Stimulated activated CD8-positive, alpha-beta memory T cell treated with anti-CD3 and anti-CD28 coated beads, Interleukin-7, amount 100 ng/mL, for 1 hour (primary cell): ENCODE measurements at places on chromosomes 13 and 19.

DNA sequence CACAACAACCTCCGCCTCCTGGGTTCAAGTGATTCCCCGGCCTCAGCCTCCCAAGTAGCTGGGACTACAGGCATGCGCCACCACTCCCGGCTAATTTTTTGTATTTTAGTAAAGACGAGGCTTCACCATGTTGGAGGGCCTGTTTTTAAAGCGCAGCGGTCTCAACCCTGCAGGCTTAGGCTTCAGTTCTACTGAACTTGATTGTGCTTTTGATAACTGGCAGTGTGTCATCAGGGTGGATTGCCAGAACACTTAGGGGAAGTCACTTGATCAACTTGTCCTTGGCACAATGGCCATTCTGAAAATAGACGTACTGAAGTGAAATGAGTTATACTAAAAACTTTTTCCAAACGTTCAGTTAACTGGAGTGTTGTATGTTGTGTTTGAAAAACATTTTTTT, 472.2 kb downstream of the KLF5 start:
- DNase-seq: no peak

- DNase-seq: no peak
Measured at GRCh38 chr13:24632382-24633121, 47.7 kb upstream of the ATP12A start.

- DNase-seq: no peak
Measured at GRCh38 chr13:98348466-98349200, 171.6 kb upstream of the RNF113B start.

- no peak for DNase-seq
Measured at GRCh38 chr19:54916822-54917221, 10.9 kb downstream of the NCR1 start.

- DNase-seq: no peak
Measured at GRCh38 chr13:60152114-60152513, 11.6 kb downstream of the DIAPH3 start.

DNA sequence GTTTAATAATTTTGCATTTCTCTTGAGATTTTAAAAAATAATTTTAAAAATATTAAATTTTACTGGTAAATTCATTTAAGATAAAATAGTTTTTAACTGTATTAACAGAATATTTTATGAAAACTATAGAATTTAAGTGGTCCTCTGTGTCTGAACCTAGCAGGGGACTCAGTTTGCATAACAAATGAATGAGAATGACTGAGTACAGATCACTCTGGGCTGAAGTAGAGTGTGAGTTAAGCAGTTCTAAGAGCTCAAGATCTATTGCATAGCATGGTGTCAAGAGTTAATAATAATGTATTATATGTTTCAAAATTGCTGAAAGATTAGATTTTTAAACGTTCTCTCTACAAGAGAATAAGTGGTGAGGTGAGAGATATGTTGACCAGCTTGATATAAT, 348.3 kb upstream of the SLITRK1 start:
- DNase-seq: no peak

GRCh38 chr13:31504918-31505317, 234.4 kb upstream of the RXFP2 start:
- no peak for DNase-seq

DNA sequence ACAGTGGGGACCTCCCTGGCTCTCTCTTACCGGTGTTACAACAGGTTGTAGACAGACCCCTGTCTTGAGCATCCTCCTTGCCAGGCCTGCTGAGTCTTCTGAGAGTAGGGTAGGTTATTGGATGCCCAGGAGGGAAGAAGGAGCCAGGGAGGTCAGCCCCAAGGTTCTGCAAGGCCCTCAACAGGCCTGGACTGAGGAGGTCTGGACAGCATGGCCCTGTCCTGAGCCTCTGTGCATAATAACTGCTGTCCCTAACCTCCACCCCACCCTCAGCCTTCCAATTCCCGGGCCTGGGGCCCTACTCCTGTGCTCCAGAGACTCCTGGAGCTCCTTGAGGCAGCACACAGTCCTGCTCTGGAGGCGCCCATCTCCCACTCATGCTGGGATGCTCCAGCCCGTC, 336 bp downstream of the CD22 start:
- DNase-seq: no peak

- no peak for DNase-seq
Measured at GRCh38 chr13:44711706-44712105, 135.6 kb upstream of the TSC22D1 start.

GRCh38 chr19:15161028-15161984, 39.5 kb downstream of the NOTCH3 start:
- no peak for DNase-seq

DNA sequence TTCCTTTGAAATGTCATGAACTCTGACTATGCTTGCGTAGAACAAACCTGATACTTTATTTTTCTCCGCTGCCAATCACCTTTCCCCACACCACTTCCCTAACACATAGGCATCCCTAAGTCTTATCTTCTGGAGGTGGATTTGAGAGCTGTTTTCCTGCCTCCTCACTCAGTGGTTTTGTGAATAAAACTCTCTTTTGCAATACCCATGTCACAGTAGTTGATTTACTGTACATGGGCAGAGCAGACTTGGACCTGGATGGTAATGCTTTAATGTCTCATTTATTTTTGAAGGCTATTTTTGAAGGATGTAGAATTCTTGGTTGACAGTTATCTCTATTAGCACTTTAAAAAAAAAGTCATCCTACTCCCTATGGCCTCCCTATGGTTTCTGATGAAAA, 881.8 kb downstream of the SLITRK5 start:
- DNase-seq: no peak

- no peak for DNase-seq
Measured at GRCh38 chr13:99191900-99192399, 8.7 kb upstream of the UBAC2 start.

DNA sequence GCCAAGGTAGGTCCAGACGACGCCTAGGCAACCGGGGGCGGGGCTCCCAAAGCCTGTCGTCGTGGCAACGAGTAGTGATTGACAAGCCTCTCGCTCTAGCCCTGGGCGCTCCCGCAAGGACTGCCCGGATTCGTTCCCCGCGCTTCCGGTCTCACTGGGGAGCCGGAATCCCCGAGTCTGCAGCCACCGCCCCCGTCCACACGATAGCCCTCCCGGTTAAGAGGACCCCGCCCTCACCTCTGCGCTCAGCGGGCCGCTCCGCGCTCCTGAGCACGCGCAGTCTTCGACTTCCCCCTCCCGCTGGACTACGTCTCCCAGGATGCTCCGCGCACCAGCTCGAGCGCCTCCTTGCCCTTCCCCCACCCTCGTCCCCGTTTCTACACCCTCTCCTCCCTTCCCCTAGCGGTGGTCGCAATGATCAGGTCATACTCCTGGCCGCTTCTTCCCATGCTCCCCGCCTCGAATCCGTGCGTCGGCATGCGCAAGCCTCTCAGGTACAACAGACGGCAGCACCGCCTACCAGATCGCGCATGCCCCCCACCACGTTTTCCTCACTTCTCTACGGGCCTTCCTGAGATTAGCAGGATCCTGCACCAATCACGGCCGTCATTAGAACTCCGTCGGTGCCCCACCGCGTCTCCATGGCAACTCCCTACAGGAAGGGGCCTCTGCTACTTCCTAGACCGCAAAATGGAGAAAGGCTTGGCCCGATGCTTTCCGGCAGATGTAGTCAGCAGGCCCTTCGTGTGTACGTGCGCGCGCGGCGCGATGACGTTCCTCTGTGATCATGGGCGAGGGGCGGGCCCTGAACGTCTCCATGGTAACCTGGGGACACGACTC, at the start of gene MZF1:
MZF1 (minus strand) TSS at position 518 of the 840 bp plus-strand sequence. CDS start 1,946 bp downstream, outside the sequence.
- peak; percentile 100 for DNase-seq

- no peak for DNase-seq
Measured at GRCh38 chr13:30934381-30934780, 1.9 kb downstream of the TEX26 start.

- DNase-seq: no peak
Measured at GRCh38 chr13:36548129-36548528, 115.8 kb downstream of the CCNA1 start.

DNA sequence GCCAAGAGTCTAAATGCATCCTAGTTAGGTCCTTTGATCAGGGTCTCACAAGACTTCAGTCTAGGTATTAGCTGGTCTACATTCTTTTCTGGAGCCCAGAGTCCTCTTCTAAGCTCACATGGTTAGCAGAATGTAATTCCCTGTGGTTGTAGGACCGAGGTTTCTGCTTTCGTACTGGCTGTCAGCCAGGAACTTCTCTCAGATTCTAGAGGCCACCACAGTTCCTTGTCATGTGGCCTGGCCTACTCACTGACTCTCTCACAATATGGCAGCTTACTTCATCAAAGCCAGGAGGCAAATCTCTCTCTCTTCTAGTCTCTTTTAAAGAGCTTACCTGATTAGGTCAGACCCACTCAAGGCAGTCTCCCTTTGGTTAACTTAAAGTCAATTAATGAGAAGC, 82.9 kb downstream of the POU4F1 start:
- DNase-seq: no peak

DNA sequence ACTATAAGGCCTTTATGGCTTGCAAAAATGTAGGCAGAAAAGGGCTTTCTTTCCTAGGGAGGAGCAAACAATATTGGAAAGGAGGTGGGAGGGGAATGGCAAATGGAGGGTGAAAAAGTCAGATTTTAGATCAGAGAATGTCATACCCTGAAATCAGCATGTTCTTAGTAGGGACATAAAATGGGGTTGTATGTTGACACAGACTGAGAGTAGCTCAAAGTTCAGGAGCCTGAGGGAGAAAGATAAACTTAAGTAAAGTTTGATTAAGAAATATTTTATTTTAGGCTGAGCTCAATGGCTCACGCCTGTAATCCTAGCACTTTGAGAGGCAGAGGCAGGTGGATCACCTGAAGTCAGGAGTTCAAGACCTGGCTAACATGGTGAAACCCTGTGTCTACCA, 83.8 kb downstream of the ZNF737 start:
- no peak for DNase-seq

- no peak for DNase-seq
Measured at GRCh38 chr19:49566302-49566701, 14.1 kb downstream of the NOSIP start.

GRCh38 chr13:97474349-97474980, 40.5 kb downstream of the RAP2A start:
- no peak for DNase-seq

DNA sequence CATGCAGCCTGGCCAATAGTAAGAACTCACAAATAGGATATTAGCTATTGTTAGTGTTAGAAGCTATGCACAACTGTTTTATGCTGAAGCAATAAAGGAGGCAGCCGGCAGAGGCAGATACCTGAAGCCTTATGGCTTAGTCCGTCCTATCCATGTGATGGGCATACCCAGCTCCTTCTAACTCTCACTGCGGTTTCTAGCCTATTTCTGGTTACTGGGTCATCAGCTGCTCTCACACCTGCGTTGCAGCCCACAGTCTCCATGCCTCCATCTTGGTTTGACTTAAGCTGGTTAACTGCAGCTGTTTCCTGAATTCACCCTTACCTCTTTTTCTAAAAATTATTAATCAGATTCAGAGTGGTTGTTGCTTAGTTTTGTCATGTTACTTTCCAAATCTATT, 40.5 kb upstream of the CNMD start:
- DNase-seq: no peak

DNA sequence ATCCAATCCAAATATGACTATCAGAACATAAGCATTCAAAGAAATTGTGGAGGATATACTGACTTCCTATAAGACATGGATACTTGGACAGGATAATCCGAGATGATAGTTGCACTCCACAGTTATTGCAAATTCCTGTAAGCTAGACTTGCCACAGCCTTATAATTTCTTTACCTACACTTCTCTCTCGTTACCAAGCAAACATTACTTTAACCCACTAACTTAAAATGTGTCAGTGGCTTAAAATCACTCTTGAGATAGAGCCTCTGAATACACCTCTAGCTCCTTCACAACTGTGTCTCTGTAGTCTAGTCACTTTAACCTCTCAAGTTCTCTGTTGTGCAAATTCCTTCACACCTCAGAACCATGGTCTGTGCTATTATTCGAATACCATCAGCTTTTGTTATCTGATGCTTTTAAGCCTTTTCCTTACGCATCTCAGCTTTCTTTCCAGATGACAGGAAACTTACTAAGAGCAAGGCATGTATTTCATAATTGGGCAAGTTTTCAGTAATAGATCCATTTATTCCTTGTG, 474.9 kb upstream of the MIR17HG start:
- no peak for DNase-seq

- DNase-seq: no peak
Measured at GRCh38 chr13:25380741-25381324, 9.1 kb downstream of the ATP8A2 start.

DNA sequence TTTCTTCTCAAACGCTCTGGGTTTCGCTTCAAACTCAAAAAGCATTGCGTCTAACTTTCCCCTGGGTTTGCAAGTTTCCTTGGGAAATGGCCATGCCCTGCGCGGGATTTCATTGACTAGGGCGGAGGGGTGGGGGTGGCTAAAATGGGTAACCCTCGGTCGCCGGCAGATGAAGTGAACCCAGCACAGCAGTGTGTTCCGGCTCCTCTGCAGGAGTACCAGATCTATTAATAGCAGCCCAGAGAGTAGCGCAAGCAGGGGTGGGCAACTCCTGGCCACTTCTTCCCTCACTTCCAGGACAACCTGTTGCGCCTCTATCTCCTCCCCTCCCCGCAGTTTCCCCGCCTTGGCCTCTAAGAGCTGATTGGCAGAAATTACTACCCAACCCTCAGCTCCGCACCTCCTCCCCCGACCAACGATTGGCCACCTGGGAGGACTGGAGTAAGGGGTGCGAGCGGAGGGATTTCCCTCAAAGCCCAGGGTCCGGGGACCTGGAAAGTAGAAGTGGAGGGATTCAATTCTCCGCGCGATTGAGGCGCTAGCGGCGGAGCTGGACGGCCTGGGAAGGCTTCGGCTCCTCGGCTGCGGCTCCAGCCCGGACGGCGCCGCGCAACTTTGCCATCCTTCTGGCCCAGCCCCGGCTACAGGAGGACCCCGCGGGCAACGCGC, at the start of gene FREM2:
FREM2 (plus strand) TSS at position 501 of the 669 bp plus-strand sequence. CDS start 268 bp downstream, outside the sequence.
- no peak for DNase-seq

DNA sequence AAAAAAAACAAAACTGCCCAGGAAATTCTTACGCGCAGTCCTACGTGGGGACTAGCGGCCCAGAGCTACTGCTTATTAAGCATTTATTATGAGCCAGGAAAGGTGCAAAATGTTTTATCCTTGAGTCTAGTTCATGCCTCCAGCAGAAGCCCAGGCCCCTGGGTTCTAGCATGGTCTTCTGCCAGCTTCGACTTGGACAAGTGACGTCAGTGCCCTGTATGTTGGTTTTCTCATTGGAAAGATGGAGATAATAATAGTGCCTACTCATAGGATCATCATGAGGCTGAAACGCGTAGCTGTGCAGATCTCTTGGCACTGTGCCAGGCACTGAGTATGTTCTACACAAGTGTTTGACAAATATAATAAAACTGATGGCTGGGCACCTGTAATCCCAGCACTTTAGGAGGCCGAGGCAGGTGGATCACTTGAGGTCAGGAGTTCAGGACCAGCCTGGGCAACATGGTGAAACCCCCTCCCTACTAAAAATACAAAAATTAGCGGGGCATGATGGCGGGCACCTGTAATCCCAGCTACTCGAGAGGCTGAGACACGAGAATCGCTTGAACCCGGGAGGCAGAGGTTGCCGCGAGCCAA, 12.4 kb upstream of the SULT2B1 start:
- no peak for DNase-seq

GRCh38 chr13:75963302-75963701, 327.2 kb downstream of the LMO7 start:
- no peak for DNase-seq

- DNase-seq: no peak
Measured at GRCh38 chr13:65036999-65037398, 2193.1 kb downstream of the PCDH9 start.
